Nucleus accumbens (tissue), 56 donors: ENCODE measurements at places on chromosomes 13 and 19.
A peak's percentile ranks its signal among the peaks of the same experiment; 100 is the strongest.

GRCh38 chr13:108425056-108425455, 155.5 kb downstream of the TNFSF13B start:
- DNase-seq = no peak

GRCh38 chr13:111880185-111880584, 186.8 kb upstream of the SOX1 start:
- no peak for DNase-seq

DNA sequence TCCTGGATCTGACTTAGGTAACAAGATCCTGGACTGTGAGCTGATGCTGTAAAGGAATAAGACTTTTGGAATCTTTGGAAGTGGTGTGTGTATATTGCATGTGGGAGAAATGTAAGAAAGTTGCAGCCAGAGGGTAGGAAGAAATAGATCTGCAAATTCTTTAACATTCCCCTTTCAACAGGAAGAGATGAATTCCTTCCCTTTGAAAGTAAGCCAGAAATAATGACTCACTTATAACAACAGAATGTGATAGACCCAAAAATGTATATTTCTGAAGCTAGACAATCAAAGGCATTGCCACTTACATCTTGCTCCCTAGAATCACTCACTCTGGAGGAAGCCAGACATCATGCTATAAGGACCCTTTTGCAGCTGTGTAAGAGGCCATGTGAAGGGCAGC, 9.8 kb upstream of the SIAH3 start:
- DNase-seq = no peak

GRCh38 chr19:18245297-18245696, 19.1 kb upstream of the PDE4C start:
- no peak for DNase-seq

- no peak for DNase-seq
Observed at GRCh38 chr13:71854401-71854800, 12.6 kb downstream of the DACH1 start.

DNA sequence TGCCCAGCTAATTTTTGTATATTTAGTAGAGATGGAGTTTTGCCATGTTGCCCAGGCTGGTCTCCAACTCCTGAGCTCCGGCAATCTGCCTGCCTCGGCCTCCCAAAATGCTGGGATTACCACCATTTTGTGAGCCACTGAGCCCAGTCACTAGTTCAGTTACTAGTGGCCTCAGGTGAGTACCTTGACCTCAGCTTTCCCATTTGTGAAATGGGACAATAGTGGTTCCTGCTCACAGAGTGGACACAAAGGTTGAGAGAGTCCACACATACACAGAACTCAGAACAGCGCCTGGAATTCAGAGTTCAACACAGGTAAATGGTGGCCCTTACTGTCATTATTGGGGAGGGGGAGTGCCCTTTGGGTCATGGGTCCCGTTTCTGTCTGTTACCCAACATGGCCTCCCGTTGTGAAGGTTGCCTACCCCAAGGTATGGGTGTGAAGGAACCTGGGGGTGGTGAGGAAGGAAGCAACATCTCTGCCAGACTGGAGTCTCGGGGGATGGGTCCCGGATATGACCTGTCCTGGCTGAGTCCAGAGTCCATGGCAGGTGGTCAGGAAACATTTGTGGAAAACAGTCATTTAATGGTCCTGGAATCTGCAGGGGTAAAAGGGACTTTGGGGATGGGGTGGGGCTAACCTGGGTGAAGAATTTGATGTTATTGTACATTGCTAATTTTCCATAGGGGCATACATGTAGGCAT, 11.7 kb upstream of the IRGC start:
- DNase-seq = no peak

DNA sequence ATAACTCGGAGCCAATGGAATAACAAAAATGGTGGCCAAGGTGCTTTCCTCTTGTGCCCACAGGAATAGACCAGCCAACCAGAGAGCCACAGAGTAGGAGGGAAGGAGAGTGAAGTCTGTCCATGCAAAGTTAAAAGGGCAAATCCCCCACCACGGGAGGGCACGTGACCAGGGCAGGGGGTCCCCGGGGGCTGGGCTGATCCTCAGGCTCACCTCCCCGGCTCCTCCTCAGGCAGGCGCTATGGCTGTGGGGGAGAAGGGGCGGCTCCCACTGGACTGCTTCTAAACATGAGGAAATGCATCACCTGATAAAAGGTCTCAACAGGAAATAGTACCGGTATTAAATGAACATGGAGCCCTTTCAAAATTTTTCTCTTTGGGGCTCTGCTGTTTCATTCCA, 73.2 kb upstream of the SLC15A1 start:
- DNase-seq = no peak

DNA sequence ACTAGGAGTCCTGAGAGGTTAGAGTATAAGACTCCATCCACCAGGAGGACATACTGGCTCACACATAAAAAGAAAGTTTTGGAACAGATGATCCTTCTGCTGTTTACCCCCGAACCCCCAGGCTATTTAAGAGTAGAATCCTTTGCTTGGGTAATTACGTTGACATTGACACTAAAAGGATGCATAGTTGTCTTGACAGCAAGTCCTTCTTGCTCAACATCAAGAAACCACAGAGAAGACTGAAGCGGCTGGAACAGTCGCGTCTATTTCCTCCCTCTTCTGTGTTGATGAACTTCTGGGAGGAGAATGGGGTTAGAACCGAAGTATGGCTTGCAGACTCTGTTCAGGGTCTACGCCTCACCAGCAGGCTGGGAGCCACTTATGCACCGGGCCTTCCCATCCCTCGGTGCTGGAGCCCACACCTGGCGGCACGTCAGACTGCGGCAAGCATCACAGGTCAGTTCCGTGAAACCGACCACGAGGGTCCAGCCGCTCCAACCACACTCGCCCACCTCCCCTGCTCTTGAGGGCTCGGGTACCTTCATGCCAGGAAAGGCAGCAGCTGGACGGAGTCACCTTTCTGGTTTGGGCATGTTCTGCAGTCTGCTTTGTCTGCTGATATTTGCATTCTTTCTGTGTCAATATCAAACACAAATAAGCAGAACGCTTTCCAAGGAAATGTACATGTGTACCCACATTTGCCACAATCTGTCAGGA, 42.4 kb upstream of the RANBP3 start:
- no peak for DNase-seq

GRCh38 chr19:12484011-12484370, 625 bp downstream of the ZNF709 start:
- no peak for DNase-seq

GRCh38 chr19:46085888-46086287, 38.6 kb downstream of the IGFL3 start:
- DNase-seq = no peak

DNA sequence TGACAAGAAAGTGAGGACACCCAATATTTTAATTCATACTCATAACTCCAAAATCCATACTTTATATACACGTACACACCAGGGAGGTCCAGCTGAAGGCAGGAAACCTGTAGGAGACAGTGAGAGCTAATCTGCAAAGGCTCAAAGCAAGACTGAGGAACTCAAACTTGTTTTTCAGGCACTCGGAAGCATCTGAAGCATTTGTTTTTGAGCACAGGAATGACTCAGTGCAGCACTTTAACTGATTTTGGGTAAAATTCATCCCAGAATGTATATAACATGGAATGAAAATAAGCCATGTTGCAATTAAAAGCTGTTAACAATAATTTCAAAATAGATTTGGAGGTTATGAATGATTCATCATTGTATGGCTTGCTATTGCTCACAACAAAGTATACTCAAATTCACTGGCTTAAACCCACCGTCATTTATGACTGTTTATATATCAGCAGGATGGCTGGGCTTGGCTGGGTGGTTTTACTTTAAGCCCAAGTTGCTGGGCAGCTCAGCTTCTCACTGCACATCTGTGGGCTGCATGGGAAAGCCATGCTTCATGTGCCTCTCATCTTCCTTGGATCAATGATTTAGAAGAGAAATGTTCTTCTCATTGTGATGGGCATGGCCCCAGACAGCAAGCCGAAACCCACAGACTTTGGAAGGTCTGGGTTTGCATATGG, 177.0 kb downstream of the RFC3 start:
- DNase-seq = no peak

- DNase-seq = peak; percentile 71
Observed at GRCh38 chr13:40189898-40190630, 476.4 kb downstream of the FOXO1 start.

DNA sequence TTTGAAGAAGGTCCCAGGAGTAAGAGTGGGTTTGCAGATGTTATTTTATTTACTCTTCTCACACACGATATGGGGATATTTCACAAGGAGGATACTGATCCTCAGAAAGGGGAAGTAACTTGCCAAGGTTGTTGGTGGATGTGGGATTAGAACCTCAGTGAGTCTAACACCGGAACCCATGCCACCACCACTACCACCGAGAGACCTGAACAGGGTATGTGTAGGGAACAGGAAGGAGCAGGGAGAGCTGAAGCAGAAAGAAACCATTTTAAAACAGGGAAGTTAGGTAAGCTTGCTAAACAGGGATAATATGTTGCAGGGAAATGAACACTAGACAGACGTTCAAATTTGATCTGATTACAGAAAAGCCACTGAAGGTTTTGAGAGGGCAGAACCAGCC, 11.6 kb upstream of the CEACAM3 start:
- DNase-seq = no peak

- DNase-seq = no peak
Observed at GRCh38 chr19:6204866-6205723, 69.6 kb downstream of the ACSBG2 start.

DNA sequence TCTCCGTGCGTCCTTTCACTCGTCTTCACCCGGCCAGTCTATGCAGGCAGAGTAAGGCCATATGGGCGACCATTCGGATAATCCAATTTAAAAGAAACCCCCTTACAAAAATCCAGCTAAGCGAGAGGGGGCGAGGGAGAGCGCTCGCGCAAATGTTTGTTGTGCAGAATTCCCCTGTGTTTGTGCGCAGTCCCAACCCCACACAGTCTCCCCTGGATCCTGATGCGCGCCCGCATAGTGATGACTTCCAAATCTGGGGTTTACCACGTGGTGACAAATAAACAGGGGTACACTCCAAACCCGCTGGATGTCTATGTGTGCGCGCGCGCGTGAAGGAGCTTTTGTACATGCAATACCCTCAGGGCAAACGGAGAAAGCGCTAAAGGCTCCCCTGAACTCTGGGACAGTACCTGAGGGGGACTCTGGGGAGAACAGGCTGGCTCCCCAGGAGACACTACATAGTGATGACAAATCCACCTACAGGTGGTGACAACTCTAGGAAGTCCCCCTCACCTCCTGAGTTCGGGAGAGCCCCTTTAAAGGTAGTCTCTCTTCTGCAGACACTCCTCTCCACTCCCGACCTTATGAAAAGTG, 8.5 kb downstream of the SOX21 start:
- DNase-seq = no peak
